ENCODE measurements at places on chromosomes 11 and 22.
A peak's percentile ranks its signal among the peaks of the same experiment; 100 is the strongest.

GRCh38 chr11:92854952-92855351, 114.5 kb upstream of the MTNR1B start:
- DNase-seq = no peak

DNA sequence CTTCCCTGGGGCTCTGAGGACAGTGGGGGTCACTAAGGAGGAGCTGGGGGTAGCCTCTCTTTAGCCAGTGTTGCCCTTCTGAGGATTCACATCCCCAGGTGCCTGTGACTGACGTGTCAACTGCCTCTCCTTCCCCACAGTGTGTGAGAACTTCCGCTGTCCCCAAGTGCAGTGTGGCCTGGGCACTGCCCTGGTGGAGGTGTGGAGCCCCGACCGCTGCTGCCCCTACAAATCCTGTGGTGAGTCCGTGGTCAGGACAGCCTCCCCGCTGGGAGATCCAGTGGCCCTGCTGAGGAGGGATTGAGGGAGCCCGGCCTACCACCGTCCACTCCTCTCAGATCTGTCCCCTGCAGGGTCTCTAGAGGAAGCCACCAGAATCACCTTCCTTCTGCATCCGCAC, 81.1 kb upstream of the MYOD1 start:
- DNase-seq = no peak

DNA sequence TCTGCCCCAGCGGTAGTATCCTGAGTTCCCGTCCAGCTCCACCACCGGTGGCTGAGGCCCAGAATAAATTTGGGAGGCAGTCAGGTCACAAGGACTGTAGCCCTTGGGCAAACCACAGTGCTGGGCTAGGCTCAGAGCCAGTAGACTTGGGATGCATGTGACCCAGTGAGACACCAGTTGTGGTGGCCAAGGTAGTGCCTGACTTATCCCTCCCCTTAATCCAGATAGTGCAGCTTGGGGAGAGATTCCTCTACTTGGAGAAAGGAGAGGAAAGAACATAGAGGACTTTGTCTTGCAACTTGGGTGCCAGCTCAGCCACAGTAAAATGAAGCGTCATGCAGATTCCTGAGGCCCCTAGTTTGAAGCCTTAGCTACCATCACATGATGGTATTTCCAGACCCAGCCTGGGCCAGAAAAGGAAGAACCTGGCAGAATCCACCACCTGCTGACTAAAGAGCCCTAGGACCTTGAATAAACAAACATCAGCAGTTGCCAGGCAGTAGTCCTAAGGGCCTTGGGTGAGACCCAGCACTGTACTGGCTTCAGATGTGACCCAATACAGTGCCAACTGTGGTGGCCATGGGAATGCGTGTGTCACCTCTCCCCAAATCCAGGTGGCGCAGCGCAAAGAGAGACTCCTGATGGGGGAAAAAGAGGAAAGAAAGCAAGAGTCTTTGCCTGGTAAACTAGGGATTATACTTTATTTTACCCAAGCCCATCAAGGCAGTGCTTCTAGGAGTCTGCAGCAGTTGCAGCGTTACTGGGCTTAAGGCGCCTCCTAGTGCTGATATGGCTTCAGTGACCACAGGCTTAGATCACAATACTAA, 17.0 kb upstream of the DDX10 start:
- DNase-seq = peak; percentile 68

- DNase-seq = no peak
These were observed 2.4 kb downstream of the BSX start for GRCh38 chr11:122979103-122979814.

DNA sequence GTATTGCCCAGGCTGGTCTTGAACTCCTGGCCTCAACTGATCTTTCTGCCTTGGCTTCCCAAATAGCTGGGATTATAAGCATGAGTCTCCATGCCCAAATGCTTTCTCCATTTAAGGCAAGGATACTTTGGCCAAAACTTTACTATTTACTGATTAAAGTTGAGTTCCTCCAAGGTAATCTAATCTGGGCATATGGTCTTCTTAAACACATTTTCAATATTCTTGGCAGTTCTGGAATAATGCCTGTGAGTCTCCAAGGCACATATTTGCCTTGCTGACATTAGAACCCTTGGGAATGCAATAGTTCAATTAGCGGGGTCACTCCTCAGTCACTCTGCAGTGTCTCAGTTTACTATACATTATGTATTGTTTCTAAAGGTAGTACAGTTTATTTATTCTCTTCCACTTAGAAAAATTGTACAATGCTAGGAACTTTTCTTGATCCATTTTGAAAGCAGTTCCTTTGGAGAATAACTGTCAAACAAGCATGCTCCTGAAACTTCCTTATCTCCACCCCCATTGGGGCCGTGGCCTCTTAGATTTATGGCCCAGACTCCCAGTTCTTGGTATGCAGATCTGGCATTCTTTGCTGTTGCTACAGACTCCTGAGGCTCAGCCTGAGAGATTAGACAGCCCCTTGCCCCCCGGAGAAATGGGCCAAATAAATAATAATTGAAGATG, 13.1 kb upstream of the RAB38 start:
- no peak for DNase-seq

GRCh38 chr22:18952022-18952421, 15.9 kb upstream of the PRODH start:
- DNase-seq = no peak

DNA sequence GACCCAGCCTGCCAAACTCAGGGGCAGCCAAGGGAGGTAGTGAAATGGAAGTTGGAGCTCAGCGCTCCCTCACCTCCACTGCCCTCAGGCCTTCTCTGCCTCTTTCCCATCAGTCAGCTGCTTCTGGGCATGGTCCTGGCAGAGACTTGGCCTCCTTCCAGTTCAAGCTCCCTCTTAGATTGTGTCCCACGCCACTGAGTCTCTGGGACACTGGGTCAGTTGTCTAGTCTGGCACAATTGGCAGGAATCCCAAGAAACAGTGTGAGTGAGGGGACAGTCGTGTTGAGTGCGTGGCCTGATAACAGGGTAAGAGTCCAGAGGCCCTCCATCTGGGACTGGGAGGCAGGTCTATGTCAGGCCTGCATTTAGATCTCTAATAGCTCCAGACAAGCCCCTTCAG, 7.1 kb upstream of the SLC35E4 start:
- no peak for DNase-seq

- no peak for DNase-seq
These were observed 382 bp downstream of the IMMP1L start for GRCh38 chr11:31509051-31509428.

DNA sequence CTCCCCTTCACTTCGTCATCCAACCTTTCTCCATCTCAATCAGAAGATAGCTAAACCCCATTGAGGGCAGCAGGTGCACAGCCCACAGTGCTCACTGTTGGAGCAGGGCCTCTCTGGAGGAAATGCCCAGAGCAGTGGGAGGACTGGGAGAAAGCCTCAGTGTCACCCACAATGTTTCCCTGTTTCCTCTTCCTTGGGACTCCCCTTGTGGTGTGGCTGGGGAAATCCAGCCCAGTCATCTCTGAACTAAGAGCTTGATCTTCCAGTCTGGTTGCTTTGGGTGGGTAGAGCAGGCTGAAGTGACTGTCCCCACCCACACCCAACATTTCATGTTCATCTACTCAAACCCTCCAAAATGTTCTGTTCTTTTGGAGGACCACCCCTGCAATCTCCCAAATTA, 29.8 kb upstream of the EED start:
- DNase-seq = no peak

GRCh38 chr22:17655289-17655688, 16.7 kb downstream of the BCL2L13 start:
- no peak for DNase-seq

DNA sequence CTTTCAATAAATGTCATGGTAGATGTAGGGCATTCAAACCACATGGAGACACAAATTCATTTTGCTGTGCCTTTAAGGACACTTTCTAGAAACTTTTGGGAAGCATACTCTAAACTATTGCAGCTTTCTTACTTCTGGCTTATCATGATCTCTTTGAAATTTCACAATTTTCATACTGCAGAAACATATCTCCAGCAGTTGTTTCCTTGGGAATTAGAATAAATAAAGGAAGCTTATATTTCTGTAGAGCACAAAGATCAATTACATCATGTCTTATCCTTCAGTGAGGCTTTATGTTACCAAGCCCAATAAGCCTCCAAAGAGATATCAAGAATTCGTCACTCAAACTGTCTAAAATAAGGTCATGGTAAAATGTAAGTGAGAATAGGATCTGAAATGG, 74.5 kb upstream of the RAB38 start:
- DNase-seq = no peak

- no peak for DNase-seq
These were observed 230.8 kb downstream of the CTTN start for GRCh38 chr11:70628855-70629844.

GRCh38 chr11:130337281-130338089, 22.8 kb upstream of the ZBTB44 start:
- DNase-seq = no peak

DNA sequence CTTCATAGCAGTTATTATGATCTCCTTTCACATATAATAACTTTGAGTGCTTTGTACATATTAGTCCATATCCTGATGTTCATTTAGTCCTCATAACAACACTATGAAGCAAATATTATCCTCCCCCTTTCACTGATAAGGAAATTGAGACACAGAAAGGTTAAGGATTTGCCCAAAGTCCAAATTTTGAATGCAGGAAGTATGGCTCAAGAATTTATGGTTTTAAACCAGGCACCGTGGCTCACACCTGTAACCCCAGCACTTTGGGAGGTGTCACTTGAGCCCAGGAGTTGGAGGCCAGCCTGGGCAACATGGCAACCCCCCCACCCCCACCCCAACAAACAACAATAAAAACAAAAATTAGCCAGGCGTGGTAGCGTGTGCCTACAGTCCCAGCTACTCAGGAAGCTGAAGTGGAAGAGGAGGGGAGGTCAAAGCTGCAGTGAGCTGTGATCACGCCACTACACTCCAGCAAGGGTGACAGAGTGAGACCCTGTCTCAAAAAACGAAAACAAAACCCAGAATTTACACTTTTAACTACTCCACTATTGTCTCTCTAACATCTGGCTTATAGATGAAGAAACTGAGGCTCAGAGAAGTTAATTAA, 8.6 kb downstream of the CCDC34 start:
- no peak for DNase-seq

- no peak for DNase-seq
These were observed 1.7 kb downstream of the SAMM50 start for GRCh38 chr22:43956805-43957463.

- DNase-seq = no peak
These were observed 34.0 kb downstream of the LRP5 start for GRCh38 chr11:68346462-68346790.

GRCh38 chr11:8321876-8322275, 58.2 kb upstream of the LMO1 start:
- no peak for DNase-seq

DNA sequence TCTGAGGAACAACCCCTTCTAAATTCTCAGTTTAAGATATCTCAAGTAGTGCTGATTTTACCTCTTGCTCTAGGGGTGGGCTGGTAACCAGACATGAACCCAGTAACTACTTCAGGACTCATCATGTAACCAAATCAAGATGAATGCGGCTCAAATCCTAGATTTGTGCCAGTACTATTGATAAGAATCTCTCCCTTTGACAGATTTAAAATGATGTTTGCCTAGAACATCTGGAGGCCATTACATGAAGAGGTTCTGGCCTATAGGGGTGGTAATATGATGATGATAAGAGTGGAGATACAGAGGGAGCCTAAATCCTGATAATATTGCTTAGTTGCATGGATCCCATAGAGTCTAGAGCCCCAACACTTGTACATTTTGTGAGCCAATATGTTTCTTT, 672.6 kb upstream of the ANO5 start:
- no peak for DNase-seq

- DNase-seq = no peak
These were observed 65.9 kb upstream of the BIRC3 start for GRCh38 chr11:102251423-102251822.

Data from iPS DF 6.9 (cell line).